ENCODE measurements at places on chromosomes 3 and 15.

- peak; percentile 40 for DNase-seq
Measured at GRCh38 chr3:130480736-130481135, 36.2 kb upstream of the COL6A6 start.

DNA sequence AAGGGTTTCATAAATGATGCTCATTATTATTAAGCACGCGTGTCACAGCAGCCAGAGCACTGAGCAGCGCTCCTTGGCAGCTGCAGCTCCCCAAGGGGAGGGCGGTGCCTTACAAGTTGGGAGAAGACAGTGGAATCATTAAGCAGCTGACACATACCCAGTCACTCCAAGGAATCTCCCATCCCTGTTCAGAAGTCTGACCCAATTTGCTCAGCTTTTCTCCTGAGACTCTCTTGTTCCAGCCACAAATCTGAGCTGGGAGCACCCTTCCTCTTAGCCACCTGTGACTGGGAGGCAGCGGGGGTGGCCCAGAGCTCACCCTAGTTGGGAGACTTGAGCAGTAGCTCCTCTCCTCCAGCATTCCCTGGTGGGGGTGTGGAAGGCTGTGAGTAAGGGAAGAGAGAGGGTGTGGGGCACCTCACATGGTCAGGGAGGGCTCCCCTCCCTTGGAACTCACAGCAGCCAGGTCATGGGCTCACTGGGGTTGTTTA, 64.3 kb downstream of the DUT start:
- no peak for DNase-seq

DNA sequence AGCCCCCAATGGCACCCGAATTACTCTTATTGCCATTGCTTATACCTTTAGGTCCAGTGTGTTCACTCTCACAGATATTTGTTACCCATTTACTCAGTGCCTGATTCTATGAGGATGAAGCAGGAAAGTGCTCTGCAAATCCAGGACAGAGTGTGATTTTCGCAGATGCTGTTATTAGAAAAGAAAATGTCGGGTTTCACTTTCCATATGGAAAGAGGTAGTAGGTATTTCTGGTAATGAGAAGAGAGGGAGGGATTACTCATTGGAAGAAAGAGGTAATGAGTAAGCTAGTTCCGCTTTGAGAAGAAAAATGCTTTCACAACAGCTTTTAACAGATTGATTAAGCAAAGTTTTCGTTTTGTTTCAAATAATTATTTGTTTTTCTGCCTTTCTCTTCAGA, 336.3 kb upstream of the CFAP20DC start:
- peak; percentile 13 for DNase-seq

DNA sequence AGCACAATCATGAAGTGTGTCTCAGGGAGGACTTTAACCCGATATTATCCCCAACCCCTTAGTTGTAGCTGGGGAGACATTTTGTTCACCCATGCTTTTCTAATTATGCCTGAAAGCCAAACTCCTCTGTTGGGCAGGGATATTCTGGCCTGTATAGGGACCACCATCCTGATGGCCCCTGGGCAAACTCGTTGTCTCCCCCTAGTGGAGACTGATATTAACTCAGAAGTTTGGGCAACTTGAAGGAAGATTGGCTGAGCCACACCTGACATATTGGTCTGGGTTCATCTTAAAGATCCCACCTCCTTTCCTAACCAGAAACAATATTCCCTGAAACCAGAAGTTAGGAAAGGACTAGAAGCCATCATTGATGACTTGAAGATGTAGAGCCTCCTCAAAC, 42.3 kb downstream of the TM4SF18 start:
- DNase-seq: peak; percentile 49

DNA sequence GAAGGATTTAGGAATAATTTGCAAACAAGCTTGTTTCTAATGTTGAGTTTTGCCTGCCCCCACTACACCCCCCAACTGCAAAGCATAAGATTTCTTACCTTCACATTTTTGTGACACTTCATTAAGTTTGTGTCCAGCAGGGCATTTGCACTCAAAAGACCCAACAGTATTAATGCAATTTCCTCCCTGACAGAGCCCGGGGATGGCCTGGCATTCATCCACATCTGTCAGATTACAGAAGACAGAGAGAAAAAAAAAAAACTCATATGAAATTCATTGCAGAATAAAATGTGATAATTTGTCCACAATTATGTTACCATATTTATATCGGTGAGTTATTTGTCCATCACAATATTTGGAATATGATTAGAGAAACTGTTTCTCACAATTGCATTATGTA, 111.5 kb downstream of the FBN1 start:
- no peak for DNase-seq

DNA sequence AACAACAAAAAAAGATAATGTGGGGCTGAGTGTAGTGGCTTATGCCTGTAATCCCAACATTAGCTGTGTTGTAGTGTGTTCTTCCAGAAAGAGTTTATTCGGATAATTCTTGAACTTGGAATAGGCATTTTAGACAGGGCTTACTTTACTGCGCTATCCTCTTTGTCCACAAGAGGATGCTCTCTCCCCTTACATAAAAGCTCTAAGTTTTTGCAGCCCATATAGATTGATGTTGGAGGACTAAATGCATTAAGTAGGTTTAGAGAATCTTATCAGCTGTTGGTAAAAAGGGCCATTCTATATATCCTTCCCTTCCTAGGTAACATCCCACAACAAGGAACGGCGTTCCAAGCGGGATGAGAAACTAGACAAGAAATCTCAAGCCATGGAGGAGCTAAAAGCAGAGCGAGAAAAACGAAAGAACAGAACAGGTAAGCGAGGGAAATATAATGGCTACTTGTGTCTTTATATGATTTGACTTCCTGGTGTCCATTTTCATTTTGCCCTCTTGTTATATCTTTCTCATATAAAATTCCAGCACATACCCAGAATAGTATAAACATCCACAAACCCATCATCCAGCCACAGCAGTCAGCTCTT, 27.8 kb upstream of the ITPKA start:
- peak; percentile 68 for DNase-seq

DNA sequence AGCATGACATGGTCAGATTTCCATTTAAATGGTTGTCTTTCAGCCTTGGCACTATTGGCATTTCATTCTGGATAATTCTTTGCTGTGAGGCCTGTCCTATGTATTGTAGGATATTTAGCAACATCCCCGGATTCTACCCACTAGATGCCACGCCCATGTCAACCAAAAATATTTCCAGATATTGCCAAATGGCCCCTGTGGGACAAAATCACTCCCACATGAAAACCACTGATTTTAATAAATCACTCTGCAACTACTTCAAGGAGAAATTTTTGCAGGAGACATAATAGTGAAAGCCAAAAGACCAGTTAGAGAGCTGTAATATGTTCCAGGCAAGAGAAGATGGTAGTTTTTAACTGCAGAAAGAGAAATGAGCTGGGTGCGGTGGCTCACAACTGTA, 55.9 kb upstream of the RARB start:
- DNase-seq: no peak

DNA sequence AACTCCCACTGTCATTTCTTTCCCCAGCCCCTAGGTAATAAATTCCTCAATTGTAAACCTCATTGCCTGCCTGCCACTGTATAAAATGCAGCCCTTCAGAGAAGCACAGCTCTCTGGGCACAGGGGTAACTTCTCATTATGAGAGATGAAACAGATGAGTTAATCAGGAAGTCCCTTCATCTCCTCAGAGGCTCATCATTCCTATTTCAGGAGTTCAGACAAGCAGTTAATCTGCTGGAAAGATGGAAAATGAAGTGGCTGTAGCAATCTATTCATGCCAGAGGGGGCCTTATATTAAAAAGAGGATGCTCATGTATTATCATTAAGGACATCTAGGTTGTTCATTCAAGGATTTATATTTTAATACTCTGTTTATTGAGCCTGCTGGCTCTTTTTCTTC, 519.5 kb upstream of the LMCD1 start:
- no peak for DNase-seq

GRCh38 chr3:127970966-127971592, 56.0 kb downstream of the KBTBD12 start:
- DNase-seq: peak; percentile 59

DNA sequence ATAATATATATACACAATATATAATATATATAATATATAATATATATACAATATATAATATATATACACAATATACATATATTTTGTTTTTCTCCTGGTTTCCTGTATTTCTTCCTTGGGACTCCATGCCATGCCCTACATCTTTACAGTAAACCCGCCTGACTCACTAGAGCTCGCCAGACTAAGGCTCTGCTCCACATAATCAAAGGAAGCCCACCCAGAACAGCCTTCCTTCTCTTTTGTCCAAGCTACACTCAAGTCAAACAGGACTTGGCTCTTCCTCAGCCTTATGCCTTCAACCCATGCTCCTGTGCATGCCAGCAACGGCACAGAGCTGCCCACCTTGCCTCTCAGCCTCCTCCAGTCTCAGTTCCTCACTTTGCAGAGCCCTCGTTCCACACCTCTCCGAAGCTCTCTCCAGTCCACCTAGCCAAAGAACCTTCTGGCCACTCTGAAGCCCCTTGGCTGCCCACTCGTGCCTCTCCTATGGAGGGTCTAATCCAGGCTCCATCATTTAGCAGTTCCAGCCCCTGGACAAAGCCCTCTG, 109.1 kb downstream of the RFTN1 start:
- no peak for DNase-seq
